Forelimb muscle (tissue), 1 donor: ENCODE measurements at places on chromosomes 3 and 15. TPM values are rescaled to one million over a fixed set of nuclear protein-coding genes. Genes with fewer than 3 reads are reported as not detected.

Gene TRAT1
- polyA plus RNA-seq: not detected

Gene MYO5A
- 5.9 TPM for polyA plus RNA-seq

- DNase-seq: no peak
Measured at GRCh38 chr15:54094661-54095060, 116.4 kb downstream of the UNC13C start.

DNA sequence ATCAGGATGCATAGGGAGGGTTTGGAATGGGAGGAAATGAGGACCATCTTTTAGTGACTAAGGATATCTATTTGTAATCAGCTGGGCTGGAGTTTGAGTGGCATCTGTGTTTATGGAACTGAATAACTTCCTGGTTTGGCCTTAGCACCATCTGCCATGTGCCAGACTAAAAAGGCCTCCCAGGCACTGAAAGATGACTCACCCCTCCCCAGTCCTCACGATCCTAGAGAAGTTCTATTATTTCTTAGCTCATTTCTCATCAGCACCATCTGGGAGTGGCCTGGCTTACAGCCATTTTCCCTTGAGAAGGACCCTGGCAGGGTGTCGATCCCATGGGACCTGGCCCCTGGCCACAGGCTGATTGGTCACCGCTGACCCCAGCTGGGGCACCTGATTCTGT, 23.9 kb upstream of the CTXND1 start:
- no peak for DNase-seq
